Activated T-cell treated with anti-CD3 and anti-CD28 coated beads for 1 hour (primary cell): ENCODE measurements at places on chromosomes 3 and 15.

DNA sequence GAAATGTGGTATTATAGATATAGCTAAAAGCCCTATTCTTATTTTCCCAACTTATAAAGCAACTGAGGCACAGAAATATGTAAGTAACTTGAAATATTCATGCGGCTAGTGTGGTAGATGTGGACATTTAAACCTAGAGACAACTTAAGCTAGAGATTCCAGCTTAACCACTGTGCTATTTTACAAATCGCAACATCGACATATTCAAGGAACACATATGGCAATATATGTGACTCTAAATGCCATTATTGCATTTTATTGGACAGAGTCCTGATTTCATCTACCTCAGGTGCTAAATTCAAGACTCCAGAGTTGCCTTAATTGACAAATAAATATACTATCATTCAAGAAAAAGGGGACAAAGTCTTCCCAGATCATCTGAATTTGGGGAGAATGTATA, 442.3 kb downstream of the NLGN1 start:
- DNase-seq, result no peak

GRCh38 chr3:178352326-178353005, 183.8 kb upstream of the KCNMB2 start:
- no peak for DNase-seq

DNA sequence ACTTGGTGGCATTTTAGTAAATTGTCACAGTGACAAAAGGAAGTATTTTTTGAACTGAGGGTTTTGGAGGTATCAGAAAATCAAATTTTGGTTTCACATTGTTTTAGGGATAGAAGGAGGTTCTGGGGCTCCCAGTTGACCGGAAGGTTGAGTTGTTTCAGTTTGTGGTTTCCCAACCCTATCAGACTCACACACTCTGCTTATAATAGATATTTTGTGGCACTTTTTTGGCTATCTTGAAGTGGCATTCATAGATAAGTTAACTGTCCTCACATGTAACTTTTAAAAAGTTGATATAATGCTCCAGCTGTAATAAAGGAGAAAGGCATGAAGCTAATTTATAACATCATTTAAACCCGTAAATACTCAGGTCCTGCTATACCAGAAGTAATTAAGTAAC, 12.8 kb downstream of the ARMC8 start:
- DNase-seq, result no peak

DNA sequence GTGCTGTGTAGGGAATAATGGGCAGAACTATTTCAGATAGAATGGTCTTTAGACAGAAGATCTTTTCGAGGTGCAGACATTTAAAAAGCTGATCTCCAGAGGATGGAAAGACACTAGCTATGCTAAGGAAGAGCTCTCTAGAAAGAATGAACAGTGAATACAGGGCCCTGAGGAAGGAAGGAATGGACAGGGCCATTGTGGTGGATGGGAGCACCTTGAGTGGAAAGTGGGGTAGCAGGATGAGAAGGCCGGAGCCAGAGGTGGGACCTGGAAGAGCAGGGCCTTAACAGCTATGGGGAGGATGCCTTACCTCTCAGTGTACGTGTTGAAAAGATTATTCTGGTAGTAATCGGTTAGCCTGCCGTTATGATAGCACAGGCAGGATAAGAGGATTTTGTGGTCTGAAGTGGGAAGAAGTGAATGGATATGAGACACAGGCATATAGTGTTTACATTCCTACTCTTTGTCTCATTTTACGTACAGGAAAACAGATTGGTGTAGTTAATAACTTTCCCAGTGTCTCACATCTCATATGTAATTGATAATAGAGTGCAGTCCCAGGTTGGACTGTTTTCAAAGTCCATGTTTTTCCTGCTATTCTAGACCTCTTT, 172.4 kb downstream of the KLHL25 start:
- no peak for DNase-seq

- no peak for DNase-seq
Observed at GRCh38 chr3:169660709-169661360, 2.7 kb downstream of the MECOM start.

- no peak for DNase-seq
Observed at GRCh38 chr15:74173380-74174218, at the start of gene ISLR. TSS of gene ISLR (plus strand) at chr15:74173710. CDS start at chr15:74174859, 1,149 bp downstream.

DNA sequence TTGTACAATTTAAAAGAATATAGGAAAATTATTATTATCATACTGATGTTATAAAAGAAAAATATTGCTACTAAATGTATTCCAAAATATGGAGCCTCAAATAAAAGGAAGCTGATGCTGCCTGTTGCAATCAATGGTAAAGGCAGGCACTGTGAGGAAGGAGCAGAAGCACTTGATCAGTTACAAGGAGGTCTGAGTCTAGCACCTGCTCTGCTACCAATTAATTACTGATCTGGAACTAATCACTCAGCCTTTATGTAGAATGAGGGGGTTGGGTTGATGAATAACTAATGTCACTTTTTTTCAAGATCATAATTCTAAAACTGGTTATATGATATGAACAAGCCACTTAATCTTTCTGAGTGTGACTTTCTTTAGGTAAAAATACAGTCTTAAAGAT, 5.5 kb downstream of the ADGRG7 start:
- no peak for DNase-seq

GRCh38 chr15:59791755-59792154, 102.6 kb upstream of the BNIP2 start:
- DNase-seq, result no peak

DNA sequence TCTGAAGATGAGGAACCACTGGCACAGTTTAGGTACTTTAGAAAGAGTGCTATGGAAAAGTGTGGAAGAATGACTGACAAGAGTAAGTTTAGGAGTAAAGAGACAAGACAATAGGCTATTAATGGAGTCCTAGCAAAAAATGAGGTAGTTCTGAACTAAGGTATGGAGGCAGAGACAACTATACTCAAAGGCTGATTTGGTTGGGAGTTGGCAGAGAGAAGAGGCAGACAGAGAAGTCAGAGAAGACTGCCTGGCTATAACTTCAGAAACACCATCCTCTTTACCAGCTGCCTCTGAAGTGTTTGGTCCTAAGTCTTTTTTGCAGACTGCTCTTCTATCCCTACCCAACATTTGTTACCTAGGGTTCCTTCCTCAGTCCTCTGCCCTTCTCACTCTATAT, 19.2 kb downstream of the DYNC1LI1 start:
- DNase-seq, result no peak

DNA sequence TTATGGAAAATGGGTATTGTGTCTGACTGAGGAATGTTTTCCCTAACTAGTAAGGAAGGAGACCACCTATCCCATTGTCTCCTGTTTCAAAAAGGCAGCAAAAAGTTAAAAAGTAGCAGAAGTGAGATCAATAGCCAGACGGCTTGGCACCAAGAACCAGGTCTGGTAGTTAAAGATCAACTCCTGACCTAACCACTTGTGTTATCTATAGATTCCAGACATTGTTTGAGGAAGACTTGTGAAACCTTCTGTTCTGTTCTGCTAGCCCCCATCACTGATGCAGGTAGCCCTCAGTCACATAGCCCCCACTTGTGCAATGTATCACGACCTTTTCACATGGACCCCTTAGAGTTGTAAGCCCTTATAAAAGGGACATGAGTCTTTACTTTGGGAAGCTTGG, 46.3 kb upstream of the C2CD4B start:
- no peak for DNase-seq
